Activated CD8-positive, alpha-beta memory T cell treated with anti-CD3 and anti-CD28 coated beads, Interleukin-2, amount 50 U/mL, for 48 hours (primary cell): ENCODE measurements at places on chromosomes 1 and 21.

DNA sequence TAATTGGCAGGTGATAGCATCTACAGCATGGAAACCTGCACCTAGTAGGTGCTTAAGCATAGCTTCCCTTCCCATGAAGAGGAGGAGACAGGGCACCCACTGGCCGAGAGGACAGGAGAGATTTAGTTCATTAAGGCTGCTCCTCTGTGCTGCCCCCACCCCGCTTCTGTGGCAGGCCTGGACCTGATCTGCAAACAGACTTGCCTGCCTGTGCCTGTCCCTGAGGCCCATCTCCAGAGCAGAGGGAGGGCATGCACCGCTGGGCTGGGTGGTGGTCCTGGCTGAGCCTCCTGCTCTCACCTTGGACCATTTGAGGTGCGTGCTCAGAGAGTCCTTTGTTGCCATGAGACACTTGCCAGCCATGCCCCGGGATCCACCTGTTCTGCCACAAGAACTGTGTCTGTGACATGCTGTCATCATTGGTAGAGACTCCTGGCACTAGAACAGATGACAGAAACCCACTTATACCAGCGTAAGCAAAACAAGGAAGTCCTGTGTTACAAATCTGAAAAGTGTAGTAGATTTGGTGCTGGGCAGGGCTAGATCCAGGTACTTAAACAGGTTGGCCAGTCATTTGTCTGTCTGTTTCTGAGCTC lies 55.6 kb downstream of the PTPRF start:
- DNase-seq: no peak

- peak; percentile 53 for DNase-seq
Observed at GRCh38 chr1:110636149-110636935, 30.2 kb upstream of the KCNA2 start.

DNA sequence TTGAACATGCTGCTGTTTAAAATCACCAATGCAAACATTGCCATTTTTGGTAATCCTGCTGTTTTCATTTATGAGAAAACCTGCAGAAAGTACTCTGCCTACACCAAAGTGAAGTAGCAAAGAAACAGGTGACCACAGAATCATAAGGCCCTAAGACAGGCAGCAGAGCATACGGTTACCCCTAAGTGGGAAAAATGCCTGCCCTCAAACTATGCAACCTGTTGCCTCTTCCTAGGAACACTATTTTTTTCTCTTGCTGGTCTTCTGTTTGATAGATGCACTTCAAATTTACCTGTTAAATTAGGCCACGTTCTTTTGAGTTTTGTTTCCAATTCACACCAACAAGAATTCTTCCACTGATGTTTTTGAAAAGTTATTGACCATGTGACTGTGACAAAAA lies 89.5 kb upstream of the RAB4A start:
- no peak for DNase-seq

GRCh38 chr1:6261615-6261995 lies 707 bp upstream of the GPR153 start:
- DNase-seq: no peak

DNA sequence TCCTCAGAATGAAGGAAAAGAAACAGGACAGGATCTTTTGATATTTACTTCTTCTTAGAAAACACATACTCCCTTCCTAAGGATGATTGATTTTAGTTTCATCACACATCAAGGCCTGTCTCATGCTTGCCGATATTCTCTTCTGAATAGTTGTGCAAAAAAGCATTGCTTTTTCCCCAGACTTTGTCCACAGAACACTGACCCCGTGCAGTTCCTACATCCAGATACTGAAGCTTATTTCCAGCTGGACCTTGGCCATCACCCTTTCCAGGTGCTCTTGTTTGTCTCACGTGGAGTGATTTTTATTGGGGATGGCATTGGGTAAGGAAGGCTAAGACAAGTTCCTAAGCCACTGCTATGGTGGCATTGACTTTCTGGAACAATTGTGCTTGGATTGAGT lies 197.3 kb upstream of the HOOK1 start:
- no peak for DNase-seq

- DNase-seq: no peak
Observed at GRCh38 chr1:39507230-39507928, 15.9 kb downstream of the BMP8A start.

- peak; percentile 61 for DNase-seq
Observed at GRCh38 chr1:65265651-65266351, 43.5 kb upstream of the DNAJC6 start.

GRCh38 chr1:177558372-177558771 lies 387.6 kb downstream of the BRINP2 start:
- DNase-seq: no peak

DNA sequence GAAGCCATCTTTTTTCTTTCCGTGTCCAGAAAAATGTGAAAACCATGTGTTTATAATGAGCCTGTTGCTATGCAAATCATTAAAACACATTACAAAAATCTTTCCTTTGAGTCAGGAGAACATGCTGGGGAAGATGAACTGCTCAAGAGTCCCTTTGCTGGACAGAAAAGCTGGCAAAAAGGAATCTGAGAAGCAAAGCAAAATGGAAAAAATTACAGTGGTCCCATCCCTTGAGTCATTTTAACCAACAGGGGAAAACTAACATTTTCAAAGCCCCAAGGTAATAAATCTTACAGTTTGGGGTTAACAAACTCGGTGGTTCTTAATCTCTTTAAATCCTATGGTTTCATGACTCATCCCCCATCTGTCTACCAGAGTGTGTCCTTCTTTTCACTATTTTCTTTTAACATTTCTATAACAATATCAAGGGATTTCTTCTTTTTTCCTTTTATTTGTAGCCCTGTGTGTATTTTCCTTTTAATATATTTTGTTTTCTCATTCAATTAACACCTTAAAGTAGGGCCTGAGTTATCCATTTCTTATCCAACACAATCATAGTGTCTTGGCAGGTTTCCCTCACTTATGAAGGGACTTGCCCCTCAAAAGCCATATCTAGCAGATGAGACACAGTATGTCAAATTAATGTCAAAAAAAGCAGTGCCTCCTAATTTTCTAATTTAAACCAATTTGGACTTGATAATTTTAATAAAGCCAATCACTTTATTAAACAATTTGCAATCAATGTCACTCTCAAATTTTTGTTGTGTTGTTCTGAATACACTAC lies 105.4 kb downstream of the PTPN14 start:
- DNase-seq: no peak

- no peak for DNase-seq
Observed at GRCh38 chr1:41038110-41038509, 16.6 kb upstream of the SLFNL1 start.

DNA sequence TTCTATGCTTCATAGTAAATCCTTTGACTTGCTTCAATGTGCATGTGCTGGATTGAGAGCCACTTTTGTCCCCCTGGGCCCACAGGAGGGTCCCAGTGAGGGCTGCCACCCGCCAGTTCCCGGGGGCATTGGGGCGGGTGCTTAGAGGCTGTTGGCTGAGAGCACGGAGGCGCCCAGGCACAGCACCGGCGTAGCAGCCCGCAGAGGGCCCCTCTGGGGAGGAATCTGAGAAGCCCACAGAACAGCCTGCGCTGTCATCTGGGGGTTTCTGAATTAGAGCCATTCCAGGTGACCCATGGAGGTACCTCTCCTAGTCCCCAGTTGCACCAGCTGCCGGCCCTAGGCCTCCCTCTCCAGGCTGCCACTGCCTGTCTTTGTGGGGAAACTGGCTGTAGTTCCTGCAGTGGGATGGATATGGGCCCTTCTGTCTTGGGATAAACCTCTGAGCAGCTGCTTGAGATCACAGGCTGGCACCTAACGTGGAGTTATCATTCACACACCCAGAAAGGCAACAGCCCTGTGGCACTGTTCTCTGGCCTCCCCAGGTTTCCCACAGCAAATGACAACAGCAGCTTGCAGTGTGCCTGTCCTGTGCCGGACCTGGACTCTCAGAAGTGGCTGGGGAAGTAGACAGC lies 39.5 kb downstream of the TMEM51 start:
- DNase-seq: no peak

- DNase-seq: no peak
Observed at GRCh38 chr1:84634536-84635205, 55.6 kb downstream of the SSX2IP start.

GRCh38 chr1:33384040-33384812 lies 46.7 kb downstream of the PHC2 start:
- no peak for DNase-seq

- no peak for DNase-seq
Observed at GRCh38 chr1:244603498-244603897, 49.4 kb upstream of the DESI2 start.

DNA sequence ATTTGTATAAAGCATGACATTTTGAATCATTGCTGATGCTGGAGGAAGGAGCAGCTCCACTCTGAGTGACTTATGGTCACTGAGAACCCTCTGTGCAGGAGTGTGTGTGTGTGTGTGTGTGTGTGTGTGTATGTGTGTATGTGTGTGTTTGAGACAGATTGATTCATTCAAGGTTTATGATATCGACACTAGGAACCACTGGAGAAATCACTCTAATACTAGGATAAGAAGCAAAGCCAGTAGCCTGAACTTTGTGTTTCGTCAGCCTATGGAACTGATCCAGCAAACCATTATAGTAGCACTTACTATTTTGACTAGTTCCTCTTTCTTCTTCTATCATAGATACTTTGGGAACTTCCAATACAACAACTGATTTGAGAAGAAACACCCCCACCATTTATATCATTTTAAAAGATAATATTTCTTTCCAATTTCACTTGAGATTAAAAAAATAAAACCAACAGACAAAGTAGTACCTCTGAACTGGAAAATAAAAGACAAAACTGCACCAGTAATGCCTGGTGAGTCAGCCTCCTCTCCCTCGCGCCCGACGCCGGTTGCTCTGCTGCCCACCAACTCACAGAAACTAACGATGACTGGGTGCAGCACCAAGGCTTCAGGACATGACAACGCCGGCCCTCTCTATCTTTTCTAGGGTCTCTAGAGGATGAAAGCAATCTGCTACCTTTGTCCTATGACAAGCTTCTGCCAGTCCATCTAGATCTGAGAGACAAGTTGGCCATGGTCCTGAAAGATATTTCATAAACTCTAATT lies 20.9 kb downstream of the SLAMF1 start:
- DNase-seq: peak; percentile 82

- DNase-seq: no peak
Observed at GRCh38 chr21:31266241-31266640, 77.8 kb downstream of the TIAM1 start.

GRCh38 chr1:36778740-36779139 lies 255.6 kb downstream of the GRIK3 start:
- no peak for DNase-seq

- no peak for DNase-seq
Observed at GRCh38 chr1:86296305-86297205, 99.6 kb downstream of the ODF2L start.

DNA sequence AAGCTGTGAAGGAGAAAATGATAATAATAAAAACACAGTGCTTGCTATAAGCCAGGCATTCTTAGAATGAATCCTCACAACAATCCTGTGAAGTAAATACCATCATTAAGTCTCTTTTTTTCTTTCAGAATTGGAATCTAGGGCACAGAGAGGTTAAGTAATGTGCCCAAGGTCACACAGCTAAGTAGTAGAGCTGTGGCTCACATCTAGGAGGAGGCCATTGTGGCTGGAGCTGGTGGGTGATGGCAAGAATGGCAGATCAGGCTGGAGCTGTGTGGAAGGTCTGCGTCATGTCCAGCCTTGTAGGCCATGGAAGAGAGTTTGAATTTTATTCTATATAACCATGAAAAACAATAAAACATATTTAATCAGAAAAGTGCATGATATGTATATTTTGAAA lies 38.2 kb upstream of the TSPAN2 start:
- no peak for DNase-seq
